ENCODE measurements at places on chromosomes 1 and 21.

DNA sequence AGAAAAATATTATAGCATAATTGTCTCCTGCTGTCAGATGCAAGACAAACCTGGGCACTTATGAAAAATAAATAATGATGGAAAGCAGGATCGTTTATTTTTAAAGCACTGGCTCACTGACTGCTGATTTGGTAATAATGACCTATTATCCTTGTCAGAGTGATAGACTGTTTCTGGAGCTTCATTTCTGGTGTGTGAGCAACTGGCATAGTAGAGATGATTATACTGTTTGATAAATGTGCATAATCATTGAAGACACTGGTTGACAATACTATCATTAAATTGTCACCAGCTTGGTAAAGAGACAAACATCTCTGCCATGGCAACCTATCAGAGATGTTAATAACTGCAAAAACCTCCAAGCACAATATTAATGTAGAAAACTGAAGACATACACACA lies 179.9 kb upstream of the ZNF644 start:
- DNase-seq = no peak

GRCh38 chr1:62221171-62221570 lies 26.5 kb downstream of the L1TD1 start:
- DNase-seq = no peak

DNA sequence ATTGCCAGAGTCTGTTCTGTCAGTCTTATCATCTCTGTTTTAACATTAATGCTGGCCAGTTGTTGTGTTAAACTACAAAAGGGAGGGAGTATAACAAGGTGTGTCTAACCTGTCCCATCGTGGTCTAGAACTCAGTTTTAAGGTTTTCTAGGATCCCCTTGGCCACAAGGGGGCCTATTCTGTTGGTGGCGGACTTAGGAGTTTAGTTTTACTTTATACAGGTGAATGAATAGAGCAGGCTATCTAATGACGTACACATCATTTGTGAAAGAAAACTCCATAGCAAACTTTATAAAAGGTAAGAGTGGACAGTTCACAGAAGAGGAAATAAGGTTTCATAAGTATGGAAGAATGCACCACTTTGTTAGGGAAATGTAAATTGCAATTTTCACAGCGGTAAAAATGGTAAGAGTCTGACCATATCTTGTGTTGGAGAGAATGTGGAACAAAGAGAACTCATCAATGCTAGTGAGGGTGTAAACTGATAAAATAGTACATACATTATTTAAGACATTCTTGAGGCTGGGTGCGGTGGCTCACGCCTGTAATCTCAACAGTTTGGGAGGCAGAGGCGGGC lies 2.5 kb upstream of the ATF6 start:
- DNase-seq = no peak

- no peak for DNase-seq
These were observed 65.7 kb upstream of the NHLH2 start for GRCh38 chr1:115906627-115907026.

DNA sequence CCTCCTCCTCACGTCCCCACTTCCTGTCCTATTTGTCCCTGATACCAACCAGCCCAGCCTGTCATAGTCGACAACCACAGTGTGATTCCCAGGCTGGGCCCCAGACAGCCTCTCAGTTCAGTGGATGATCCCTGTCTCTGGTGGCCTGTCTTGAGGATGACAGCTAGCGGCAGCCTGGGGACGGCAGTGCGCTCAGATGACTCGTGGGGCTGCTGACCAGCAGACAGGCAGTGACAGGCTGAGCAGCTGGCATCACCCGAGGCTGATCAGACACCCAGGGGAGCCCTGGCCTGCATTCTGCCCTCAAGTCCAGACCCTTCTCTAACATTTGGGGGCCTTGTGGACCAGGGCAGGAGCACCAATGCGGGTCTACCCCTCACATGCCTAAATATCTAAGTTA lies 21.0 kb downstream of the NKAIN1 start:
- DNase-seq = no peak

- no peak for DNase-seq
These were observed 15.8 kb upstream of the VCAM1 start for GRCh38 chr1:100703716-100704115.

- no peak for DNase-seq
These were observed 118.2 kb upstream of the HOOK1 start for GRCh38 chr1:59696421-59697115.

DNA sequence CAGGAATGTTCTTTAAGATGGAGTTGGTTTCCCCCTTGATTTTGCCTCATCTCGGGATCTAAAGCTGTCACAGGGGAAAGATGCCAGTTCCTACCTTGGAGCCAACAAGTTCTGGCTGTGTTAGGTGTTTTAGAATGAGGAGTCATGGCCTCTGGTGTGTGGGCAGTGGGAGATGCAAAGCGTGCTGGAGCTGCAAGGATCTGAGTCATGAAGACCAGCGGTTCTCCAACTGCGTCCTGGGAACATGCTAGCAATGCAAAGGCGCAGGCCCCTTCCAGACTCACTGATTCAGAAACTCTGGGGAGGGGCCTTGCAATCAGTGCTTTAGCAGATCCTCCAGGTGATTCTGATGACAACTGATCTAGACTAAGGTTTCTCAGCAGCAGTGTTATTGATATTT lies 109.1 kb downstream of the UCK2 start:
- DNase-seq = no peak

All from cortex of kidney (tissue), 1 donor.